Activated CD8-positive, alpha-beta T cell treated with anti-CD3 and anti-CD28 coated beads, Interleukin-2, amount 10 ng/mL, durations not matched to agents 7 days and 5 days (primary cell): ENCODE measurements at places on chromosomes 2 and 18.

DNA sequence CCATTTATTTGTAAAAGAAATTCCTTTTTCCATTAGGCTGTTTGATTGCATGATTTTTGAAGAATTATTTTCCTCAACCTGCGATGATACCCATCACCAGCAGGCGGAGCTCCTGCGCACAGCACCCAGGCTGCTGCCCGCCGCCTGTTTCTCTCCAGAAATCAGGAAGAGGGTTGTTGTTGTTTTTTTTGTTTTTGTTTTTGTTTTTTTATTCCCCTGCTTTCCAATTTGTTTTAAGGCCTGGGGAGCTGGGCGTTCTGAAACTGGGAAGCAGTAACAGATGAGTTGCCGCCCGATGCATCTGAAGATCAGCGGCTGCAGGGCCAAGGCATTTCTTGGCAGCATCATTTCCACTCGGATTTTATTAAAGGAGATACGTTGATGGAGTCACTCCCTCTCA, 132.1 kb downstream of the MBP start:
- DNase-seq = peak; percentile 55

DNA sequence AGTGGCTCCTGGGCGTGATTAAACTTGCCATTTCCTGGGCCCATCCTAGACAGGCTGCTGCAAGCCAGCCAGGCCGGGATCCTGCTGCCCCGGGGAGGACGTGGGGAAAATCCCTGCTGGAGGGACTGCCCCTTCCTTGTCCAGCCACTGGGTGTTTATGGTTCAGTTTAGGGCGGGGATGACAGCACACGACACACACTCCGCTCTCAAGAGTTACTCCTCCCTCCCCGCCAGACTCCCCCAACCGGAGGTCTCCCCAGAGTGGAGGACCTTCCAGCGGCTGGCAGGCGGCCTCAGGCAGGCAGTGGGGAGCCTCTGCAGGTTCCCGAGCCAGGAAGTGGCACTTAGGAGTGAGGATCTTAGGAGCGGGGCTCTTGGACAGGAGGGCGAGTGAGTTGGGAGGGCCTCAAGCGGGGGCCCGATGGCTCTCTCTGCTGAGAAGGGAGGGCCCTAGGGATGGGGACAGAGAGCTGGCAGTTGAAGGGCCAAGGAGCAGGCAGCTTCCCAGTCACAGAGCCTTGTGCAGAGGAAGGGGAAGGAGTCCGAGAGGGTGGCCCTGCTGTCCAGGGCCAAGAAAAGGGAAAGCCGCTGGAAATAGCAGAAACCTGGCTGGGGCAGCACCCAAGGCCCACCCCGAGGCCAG, 5.7 kb upstream of the GPR35 start:
- DNase-seq = no peak

GRCh38 chr2:8494151-8494550, 187.7 kb upstream of the ID2 start:
- no peak for DNase-seq

DNA sequence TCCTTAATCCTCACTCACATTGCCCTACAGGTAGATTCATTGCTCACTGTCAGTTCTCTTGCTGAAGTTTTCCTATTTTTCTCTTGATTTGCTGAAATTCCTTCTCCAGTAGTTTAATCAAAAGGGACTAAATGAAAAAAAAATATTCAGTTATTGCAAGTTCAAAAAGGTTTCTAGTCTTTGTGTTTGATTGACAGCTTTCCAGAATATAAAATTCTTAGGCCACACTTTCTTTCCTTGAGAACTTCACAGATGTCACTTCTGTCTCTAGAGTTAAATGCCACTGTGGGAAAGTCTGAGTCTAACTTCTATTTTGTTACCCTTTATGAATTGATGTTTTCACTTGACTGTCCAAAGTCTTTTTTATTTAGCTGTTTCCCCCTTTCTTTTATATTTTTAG, 25.7 kb downstream of the RRM2 start:
- no peak for DNase-seq

- no peak for DNase-seq
Measured at GRCh38 chr18:2123077-2123476, 448.2 kb downstream of the METTL4 start.

DNA sequence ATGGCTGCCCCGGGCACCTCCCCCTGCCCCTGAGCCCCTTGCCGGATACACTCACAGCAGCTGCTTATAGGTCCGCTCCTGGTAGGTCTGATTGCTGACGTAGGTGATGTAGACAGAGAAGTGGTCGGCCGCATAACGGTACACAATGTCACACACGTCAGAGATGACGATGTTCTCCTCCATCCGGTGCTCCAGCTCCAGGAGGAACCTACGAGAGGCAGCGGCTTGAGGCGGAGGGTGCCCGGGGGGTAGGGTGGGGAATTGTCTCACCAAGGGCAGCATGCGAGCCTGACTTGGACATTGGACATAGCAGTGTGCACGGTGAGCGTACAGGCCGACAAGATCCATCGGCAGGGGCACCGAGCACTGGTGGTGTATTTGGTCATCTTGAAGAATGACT, 22.8 kb downstream of the SNORC start:
- no peak for DNase-seq

- no peak for DNase-seq
Measured at GRCh38 chr18:11751341-11752115, 62.5 kb downstream of the GNAL start.

DNA sequence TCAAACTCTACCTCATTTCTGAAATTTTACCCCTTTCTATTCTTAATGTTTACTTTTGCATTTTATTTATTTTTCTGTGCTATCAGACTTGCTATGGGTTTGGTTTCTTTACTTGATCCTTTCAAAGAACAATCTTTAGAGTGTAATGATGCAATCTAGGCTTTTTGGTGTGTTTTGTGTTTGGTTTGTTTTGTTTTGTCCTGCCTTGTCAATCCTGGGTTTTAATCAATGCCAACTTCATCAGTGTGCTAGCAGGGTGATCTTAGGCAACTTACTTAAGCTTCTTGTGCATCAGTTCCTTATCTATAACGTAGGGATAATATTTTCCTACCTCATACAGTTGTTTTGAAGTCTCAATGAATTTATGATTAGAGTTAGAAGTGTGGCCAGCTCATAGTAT, 350.4 kb downstream of the NR4A2 start:
- DNase-seq = no peak

- no peak for DNase-seq
Measured at GRCh38 chr2:144267239-144267638, 252.7 kb downstream of the ZEB2 start.

DNA sequence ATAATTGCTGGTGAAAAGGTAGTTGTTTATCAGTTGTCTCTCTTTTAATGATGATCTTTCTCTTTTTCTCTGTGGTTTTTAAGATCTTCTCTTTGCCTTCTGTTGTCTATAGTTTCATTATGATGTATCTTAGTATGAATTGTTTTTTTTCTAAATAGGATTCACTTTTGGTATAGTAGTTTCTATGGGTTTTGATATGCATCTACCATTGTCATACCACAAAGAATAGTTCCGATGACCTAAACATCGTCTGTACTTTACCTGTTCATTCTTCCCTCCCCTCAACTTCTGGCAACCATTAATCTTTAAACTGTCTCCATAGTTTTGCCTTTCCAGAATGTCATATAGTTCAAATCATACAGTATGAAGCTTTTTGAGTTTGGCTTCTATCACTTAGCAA, 19.6 kb downstream of the RDH14 start:
- DNase-seq = no peak

- DNase-seq = no peak
Measured at GRCh38 chr2:213069531-213069930, 81.9 kb downstream of the IKZF2 start.

DNA sequence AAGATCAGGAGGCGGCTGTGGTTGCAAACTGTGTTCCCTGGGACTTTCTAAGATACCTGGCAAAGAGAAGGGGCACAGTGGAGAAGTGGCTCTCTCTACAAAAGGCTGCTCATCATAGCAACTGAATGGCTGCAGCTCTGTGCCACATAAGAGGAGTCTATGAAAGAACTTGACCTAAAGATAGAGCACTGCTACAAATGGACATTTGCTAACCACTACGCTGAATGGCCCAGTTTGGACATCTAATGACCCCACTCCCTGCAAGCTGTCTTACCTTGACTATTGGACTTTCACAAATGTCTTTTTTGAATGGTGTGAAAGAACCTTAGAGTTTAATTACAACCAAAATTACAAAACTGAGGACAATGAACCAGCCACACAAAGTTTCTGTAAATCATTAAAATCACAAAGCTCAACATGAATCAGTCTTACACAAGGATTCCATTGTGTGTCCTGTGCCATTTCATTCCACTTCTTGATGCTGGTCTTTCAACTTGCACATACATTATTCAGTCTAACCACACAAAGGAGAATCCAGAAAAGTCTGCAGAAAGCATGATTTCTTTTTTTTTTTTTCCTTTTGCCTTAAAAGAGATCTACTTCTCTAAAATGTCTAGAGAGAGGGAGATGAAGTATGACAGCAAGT, 154.0 kb downstream of the LAMA1 start:
- DNase-seq = no peak

- no peak for DNase-seq
Measured at GRCh38 chr2:124683536-124684428, 658.7 kb downstream of the CNTNAP5 start.

- DNase-seq = no peak
Measured at GRCh38 chr2:12243381-12243780, 473.4 kb upstream of the TRIB2 start.

GRCh38 chr2:127219171-127220070, 678 bp downstream of the CYP27C1 start:
- DNase-seq = no peak

DNA sequence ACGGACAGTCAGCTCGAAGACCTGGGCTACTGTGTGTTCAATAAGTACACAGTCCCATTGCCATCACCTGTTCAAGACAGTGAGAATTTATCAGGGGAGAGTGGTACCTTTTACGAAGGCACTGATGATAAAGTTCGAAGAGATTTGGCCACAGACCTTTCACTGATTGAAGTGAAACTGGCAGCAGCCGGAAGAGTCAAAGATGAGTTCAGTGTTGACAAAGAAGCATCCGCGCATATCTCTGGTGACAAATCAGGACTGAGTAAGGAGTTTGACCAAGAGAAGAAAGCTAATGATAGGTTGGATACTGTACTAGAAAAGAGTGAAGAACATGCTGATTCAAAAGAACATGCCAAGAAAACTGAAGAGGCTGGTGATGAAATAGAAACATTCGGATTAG, 76.9 kb upstream of the UNC80 start:
- DNase-seq = no peak

GRCh38 chr2:8849327-8849726, 11.9 kb upstream of the KIDINS220 start:
- no peak for DNase-seq

DNA sequence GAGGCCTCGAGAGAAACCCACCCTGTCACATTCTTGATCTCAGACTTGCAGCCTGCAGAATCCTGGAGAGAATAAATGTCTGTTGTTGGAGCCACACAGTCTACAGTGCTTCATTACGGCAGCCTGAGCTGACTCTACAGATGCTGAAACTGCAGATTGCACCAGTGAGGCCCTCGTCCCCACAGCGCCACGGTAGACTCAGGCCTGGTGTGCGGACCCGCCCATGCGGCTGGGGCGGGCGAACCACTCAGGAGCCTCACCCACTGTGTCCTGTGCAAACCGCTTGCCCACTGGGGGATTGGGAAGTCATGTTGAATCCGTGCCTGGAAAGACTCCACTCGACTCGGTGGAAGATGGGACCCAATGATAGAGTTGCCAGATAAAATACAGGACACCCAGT, 125.2 kb upstream of the COPS8 start:
- no peak for DNase-seq

GRCh38 chr2:62217421-62217820, 21.5 kb downstream of the B3GNT2 start:
- no peak for DNase-seq

- DNase-seq = no peak
Measured at GRCh38 chr2:224417361-224417729, 15.4 kb upstream of the FAM124B start.

GRCh38 chr2:55901322-55901721, 22.3 kb downstream of the EFEMP1 start:
- no peak for DNase-seq

- no peak for DNase-seq
Measured at GRCh38 chr2:108630567-108631405, 88.5 kb upstream of the RANBP2 start.

DNA sequence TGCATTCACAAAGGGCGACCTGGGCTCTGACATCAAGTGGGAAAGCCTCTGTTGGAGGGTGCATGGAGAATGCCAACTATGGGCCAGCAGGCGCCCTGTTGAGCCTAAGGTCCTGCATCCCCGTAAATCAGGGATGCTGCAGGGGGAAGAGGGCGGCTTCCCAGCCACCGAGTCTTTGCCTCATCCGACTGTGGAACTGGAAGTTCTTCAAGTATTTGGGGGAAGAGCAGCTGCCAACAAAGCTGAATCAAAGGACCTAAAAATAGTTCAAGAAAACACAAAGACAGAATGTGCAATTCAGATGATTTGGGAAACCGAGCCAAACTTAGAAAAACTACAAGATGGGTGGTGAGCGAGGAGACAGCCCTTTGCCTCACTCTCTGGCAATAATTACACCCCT, 281.1 kb upstream of the MGAT5 start:
- no peak for DNase-seq

GRCh38 chr18:42937436-42937835, 178.0 kb downstream of the RIT2 start:
- no peak for DNase-seq

DNA sequence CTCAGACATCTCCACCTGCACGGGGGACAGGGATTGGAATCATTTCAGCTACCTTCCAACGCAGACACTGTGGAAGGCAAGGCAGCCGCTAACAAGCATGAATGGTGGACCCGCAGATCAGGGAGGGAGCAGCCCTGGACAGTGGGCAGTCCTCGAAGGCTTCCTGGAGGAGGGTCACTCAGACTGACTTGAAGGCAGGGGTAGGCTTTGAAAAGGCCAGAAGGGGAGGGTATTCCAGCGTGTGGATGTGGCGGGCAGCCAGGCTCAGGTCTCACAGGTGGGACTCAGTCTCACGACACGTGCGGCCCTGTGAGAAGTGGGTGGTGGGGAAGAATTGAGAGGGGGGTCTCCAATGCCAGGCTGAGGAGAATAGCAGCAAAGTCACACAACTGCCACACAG, 29.9 kb downstream of the DYSF start:
- no peak for DNase-seq

GRCh38 chr2:175557810-175558377, 376.4 kb upstream of the ATP5MC3 start:
- no peak for DNase-seq

- no peak for DNase-seq
Measured at GRCh38 chr2:219748671-219749570, 121.5 kb downstream of the SLC4A3 start.
